ENCODE measurements at places on chromosomes 5 and 9.

DNA sequence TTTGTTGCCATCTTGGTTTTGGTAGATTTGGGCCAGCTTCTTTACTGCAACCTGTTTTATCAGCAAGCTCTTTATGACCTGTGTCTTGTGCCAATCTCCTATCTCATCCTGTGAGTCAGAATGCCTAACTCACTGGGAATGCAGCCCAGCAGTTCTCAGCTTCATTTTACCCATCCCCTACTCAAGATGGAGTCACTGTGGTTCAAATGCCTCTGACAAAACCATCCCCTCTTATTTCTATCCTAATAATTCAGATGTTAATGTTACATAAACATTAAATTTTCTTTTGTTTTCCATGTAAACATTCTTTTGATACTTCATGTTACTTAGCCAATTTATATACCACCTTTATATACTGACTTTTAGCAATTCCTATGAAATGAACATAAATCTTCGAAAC lies 746.3 kb downstream of the CDH18 start:
- no peak for DNase-seq

GRCh38 chr9:27561685-27562084 lies 11.6 kb downstream of the C9orf72 start:
- DNase-seq = no peak

DNA sequence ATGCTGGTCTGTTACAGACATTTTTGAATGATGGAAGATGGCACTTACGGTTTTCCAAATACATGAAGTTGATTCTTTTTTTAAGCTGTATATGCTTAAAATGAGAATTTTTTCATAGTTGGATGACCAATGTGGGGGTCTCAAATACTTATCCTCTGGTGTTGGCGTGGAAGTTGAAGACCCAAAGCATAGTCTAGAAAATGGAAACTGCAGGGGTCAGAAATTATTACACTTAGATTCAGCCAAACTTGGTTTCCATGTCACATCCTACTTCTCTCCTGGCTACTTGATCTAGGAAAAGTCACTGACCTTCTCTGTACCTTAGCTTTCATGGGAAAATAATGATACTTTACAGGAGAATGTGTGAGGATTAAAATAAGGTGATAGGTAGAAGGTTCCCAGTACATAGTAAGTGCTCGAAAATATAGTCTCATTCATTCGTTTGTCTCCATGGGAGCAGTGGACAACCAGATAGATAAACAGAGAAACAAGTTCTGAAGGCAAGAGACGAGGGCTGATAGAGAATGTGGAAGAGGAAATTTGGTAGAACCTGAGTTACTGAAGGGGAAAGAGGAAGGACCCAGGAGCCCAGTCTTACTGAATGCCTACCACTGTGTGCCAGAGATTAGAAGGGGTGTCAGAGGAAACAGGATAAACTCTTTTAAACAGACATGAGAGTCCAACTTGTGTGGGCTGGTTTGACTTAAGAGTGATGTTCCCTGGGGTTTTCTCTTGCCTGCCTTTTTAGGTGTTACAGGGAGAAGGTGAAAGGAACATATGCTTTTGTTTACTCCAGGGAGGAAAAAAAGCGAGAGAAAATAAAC lies 560.3 kb upstream of the KLF4 start:
- no peak for DNase-seq

DNA sequence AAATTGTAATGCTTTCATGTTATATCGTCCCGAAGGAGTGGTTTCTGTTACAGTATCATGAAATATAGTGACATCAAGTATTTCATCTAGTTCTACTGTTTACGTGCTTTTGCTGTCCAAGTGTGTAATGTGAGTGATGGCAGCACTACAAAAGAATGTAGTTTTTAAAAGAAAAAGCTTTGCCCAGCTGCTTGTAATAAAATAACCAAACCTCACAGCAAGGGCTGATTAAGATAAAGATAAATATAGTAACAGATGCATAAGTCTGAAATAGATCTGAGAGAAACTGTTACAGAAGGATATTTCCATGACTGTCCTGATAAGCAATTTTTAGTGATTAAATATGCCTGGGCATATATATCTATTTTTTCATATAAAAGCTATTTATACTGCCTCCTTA lies 106.4 kb downstream of the AUH start:
- no peak for DNase-seq

DNA sequence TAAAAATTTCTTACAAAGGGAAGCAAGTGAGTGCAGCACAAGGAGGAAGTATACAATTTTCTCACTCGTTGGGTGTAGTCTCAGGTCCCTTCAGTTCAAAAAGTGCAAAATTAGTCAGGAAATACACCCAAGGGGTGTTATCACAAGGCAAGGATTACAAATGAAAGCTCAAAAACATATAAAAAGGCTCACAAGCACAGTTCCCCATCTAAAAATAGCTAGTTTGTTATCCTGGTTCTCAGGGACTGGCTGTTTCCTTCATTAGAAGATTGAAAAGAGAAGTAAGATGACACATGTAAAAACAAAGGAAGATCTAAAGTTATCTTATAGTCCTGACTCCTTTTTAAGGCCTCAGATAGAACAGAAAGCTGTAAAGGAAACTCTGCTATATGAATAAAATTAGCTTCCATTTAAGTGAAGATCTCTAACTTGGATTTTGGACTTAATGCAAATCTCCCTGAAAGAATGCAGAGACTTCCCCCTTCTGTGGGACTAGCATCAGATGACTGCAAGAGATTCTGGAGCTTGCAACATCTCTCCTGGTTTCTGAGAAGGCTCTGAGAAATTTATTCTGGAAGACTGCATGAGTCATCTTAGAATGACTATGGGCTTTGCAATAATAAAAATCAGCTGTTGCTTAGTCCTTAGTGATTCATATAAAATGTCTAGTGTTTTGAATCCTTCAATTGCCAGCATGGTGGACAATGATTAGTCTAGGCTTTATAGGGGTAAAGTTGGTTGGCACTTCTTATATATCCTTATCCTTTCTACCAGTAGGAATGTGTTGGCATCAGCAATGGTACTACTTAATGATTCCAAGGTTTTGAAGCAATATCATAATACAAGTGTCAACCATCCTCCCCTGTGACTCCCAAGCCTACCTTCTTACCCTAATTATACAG lies 25.4 kb downstream of the DAB2 start:
- DNase-seq = peak; percentile 99

DNA sequence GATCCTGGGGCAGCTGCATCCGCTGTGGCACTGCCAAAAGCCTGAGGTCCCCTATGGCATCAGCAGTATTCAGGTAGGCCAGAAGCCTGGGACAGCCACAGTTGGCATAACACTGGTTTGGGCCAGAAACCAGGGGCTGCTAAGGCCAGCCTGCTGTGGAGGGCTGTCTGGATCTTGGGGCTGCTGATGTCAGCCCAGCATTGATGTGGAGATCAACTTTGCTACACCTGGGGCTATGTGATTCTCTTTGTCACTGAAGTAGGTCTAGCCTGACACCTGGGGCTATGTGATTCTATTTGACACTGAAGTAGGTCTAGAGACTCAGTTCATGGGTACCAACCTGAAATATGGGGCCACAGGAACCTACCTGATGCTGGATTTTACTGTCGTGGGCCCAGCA lies 411.5 kb downstream of the RASEF start:
- DNase-seq = no peak

DNA sequence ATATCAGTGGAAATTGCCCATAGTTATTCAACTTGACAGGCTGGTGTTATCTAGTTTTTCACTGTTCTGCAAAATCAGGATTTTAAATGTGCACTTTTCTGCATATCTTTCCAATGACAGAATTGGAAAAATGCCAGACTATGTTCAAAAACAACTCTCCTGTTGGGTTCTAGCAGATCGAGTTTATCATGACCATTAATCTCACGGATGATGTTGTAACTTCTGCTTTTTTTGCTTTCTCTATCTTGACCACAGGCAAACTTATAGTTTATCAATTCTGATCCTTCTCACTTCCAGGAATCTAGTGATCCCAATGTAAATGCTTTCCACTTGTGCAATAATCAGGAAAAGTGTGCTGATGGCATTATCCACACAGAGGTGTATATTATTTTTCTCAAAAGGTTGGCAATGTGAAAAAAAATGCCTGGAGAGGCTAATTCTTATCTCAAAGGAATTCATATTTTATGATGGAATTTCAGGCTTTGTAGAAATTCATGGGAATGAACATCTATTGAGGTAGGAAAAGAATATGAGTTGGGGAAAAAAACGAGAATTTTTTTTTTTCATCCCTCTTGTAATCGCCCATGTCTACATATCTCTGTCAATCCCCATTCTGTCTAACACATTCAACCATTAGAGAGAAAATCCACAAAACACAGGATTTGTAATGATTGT lies 73.6 kb upstream of the DAB2 start:
- DNase-seq = peak; percentile 58

- no peak for DNase-seq
These were observed 51.6 kb upstream of the CDKN2AIPNL start for GRCh38 chr5:134463176-134463720.

DNA sequence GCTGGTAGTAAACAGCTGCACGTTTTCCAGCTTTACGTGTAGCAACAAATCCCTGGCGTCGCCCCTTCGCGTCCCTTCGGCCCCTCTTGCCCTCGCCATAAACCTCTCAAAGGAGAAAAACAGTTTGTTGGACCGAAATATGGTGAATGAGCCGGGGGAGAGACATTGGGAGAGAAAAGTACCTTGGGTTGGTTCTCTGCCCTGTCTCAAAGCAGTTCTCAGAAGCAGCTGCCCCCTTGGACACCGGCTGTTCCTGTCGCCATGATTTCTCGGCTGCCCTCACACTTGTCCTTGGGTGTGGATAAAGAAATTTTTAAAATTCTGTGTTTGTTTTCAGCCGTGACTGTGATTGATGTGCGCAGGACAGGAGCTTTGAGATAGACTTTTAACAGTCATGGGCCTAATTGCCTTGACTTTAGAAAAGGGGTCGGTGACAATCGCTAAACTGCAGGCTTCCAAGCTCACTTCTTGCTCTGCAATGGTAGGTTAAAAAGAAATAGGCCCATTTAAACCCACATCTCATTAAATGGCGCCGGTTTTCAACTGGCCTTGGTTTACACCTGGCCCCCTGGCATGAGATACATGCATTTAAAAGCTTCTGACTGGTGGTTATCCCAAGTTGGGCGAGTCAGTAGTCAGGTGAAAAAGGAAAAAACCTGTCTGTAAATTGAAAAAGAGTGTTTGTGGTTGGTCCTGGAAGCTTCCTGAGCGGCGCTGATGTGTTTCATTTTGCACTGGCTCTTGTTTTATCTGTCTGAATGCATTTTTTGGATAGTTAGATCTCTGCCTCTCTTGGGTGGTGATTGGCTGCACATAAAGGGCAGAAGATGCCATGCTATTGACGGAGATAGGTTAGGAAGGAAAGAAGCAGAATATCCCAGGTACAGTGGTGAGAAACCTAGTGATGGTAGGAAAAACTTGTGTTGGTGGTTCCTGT lies 983 bp downstream of the RCL1 start:
- DNase-seq = no peak

GRCh38 chr5:43193894-43194265 lies 1.9 kb downstream of the NIM1K start:
- DNase-seq = no peak

- no peak for DNase-seq
These were observed 13.6 kb downstream of the TERT start for GRCh38 chr5:1281038-1281882.

DNA sequence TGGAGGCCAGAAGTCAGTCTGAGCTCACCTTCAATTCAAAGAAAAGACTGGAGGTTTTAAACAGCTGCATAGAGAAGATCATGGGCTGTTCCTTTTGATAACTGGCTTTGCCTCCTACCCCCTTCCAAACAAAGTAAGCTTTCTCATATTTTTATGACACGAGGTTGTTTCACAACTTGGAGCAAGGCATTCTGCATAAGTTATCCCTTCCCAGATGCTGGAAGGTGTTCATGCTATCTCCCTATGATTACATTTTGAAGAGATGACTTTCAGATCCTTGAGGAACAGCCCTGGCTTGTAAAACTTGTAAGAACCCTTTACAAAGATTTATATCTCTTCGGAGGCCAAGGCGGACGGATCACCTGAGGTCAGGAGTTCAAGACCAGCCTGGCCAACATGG lies 571.9 kb upstream of the FTMT start:
- DNase-seq = no peak

DNA sequence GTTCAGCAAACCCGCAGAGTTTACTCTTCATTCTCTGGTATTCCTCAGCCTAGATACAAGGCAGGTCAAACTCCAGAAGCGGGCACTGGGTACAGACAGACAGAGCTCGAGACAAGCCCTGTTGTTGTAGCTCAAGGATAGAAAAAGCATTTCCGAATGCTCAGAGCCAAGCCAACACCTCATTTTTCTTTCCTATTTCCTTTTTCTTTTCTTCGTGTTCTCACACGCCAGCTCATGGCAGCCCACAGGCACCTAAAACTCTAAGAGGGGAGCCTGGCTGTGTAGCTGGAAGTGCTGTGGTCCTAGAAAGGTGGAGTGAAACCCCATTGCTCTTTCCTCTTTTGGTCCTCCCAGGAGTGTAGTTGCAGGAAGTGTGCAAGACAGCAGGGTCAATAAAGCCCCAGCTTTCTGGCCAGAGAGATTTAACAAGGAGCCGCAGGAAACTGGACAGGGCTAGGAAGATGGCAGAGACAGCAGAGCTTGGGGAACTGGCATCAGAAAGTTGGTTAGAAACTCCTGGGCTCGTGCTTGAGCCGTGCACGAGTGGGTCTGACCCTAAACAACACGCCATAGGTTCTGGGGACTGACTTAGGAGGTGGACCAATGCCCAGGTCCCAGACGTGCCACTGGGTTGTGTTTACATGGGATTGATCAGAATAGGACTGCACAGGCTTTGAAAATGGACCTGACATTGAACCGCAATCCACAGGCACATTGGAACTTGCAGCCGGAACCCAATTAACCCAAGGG lies 41.6 kb downstream of the ADAMTS2 start:
- no peak for DNase-seq

DNA sequence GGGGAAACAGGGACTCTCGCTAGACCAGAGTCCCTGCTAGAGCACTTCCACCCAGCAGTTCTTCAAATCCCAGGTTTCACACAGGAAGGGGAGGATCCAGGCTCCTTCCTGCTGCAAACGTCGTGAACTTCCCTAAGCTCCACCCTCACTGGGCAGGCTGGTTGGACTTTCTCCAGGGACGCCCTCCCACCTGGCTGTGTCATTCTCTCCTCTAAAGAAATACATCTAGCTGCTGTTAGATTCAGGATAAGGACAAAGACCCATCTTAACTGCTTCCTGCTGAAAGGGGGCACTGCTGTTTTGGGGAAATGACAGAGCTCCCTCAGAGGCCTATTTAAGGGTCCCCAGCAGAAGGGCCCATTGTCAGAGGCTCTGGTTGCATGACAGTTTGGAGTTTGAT lies 230.7 kb downstream of the SEMA6A start:
- DNase-seq = no peak

- peak; percentile 58 for DNase-seq
These were observed 9.8 kb downstream of the LURAP1L start for GRCh38 chr9:12784461-12785259.

- peak; percentile 94 for DNase-seq
These were observed 27.0 kb upstream of the ERGIC1 start for GRCh38 chr5:172806897-172807672.

GRCh38 chr9:86458191-86458855 lies 104.1 kb upstream of the TUT7 start:
- no peak for DNase-seq
